NCI-H2107 (cell line): ENCODE measurements at places on chromosomes 6 and 20.

DNA sequence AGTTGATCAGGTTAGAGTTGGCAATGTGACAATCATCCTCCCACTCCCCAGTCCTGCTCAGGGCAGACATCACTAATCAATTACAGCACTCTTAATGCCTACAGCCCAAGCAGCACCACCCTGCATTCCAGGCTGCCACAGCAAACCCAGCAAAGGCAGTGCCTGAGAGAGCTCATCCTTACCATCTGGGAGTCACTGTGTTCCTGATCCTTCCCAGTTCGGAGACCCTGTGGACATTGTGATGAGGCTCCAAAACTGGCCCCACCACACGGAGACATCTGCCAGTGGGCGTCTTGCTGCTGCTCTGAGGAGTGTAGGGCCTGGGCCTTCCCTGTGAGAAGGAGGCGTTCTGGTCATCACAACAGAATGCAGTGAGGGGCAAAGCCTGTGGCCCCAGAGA is 216.5 kb upstream of the CST7 start:
- DNase-seq: no peak

DNA sequence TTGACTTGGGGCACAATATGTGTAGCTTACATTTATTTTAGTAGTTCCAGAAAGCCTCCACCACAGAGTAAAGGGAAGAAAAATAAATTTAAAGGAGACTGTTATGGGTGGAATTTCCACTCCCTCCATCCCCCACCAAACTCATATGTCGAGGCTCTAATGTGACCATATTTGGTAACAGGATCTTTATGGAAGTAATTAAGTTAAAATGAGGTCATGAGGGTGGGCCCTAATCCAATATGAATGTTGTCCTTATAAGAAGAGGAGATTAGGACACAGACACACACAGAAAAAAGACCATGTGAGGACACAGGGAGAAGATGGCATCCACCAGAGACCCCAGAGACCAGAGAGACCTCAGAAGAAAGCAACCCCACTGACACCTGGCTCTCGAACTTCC is 189.7 kb downstream of the EDN1 start:
- no peak for DNase-seq

- no peak for DNase-seq
Measured at GRCh38 chr6:81293896-81294295, 458.6 kb downstream of the TENT5A start.

GRCh38 chr6:155861821-155862220 is 406.2 kb upstream of the NOX3 start:
- DNase-seq: no peak

- no peak for DNase-seq
Measured at GRCh38 chr6:135044639-135045038, 10.0 kb downstream of the HBS1L start.

- no peak for DNase-seq
Measured at GRCh38 chr6:2917065-2917464, 14.0 kb upstream of the SERPINB9 start.

DNA sequence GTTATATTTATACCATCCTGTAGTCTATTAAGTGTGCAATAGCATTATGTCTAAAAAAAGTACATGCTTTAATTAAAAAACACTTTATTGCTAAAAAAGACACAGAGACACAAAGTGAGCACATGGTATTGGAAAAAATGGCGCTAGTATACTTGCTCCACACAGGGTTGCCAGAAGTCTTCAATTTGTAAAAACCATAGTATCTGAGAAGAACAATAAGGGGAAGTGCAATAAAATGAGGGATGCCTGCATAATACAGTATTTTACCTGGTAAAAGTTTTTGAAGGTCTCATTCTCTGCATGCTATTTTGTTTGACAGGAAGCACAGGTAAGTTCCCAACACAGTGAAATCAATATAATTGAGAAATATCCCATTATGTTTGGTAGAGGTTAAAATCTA is 1.6 kb downstream of the NOX3 start:
- no peak for DNase-seq

DNA sequence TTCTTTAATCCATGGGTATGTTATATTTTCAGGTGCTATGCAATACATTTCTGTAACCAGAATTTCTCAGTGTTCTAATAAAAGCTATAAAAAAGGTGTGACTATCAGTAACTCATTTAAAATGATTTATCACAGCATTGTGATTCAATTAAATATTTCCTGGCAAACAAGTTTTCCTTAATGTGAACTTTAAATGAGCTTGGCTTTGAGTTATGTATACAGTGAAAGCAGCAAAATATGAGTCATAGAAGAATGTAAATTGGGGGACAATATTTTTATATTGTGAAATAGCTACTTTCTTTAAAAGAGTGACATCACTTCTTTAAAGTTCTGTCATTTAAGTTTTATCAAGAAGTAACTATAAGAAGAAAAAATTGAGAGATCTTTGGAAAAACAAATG is 484.9 kb upstream of the MAN1A1 start:
- DNase-seq: no peak

DNA sequence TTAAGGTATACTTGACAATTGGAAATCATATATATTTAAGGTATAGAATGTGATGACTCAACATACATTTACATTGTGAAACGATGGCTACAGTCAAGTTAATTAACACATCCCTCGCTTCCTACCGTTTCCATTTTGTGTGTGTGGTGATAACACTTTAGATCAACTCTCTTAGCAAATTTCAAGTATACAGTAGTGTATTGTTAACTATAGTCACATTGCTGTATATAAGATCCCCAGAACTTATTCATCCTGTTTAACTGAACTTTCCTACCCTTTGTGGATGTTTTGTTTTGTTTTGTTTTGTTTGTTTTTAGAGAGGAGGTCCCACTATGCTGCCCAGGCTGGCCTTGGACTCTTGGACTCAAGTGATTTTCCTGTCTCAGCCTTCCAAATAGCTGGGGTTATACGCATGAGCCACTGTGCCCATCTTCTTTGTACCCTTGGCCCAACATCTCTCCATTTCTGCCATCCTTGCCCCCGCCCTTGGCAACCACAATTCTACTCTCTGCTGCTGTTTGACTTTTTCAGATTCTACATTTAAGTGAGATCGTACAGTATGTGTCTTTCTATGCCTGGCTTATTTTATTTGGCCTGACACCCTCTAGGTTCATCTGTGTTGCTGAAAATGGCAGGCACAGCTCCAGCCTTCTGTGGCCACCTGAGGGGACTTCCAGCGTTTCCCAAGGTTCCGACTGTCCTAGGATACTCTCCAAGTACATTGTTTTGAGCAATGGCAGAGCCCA is 90.5 kb upstream of the SNX9 start:
- no peak for DNase-seq

DNA sequence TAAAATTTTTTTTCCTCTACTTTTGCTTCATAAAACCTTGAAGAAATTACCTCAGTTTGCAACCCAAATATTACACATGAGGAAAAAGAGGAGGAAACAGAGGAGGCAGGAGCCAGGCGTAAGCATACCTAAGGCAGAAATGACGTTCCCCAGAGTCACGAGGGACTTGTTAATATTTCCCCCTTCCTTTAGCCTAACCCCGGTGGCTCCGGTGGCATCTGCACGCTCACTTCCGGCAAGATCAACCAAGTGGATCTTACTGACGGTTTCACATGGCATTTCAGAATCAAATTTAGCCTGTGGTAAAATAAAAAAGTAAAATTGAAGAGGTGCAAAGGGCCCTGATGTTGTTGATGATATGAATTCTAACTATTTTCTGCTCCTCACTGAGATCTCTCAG is 67.4 kb downstream of the KIF16B start:
- no peak for DNase-seq

- no peak for DNase-seq
Measured at GRCh38 chr6:131687022-131687421, 14.2 kb downstream of the OR2A4 start.

DNA sequence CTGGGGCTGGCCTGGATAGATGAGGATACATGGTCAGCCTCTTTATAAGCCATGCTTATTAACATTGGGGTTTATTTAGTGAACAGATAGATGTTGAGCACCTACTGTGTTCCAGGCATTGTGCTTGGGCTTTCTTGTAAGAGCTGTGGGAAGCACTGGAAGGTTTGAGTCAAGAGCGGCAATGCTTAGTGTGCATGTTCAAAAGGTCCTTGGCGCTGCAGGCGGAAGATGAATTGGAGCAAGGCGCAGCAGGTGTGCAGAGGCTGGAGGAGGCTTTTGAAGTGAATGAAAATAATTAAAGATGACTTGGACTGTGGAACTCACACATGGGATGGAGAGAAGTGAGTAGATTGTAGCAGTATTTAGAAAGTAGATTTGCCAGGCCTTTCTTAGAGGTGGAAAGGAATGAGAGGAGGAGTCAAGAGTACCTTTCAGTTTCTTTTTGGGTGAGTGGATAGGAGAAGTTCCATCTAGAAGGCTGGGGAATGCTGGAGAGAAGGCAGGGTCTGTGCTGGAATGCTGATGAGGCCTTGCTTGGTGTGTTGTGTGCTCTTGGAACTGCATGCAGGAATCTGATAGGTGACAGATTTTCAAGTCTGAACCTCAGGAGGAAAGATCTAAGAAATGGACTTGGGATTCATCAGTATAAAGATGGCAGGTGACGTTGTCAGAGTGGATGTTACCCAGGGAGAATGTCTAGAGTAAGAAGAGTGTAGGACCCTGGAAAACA is 26.4 kb downstream of the SNX9 start:
- no peak for DNase-seq

DNA sequence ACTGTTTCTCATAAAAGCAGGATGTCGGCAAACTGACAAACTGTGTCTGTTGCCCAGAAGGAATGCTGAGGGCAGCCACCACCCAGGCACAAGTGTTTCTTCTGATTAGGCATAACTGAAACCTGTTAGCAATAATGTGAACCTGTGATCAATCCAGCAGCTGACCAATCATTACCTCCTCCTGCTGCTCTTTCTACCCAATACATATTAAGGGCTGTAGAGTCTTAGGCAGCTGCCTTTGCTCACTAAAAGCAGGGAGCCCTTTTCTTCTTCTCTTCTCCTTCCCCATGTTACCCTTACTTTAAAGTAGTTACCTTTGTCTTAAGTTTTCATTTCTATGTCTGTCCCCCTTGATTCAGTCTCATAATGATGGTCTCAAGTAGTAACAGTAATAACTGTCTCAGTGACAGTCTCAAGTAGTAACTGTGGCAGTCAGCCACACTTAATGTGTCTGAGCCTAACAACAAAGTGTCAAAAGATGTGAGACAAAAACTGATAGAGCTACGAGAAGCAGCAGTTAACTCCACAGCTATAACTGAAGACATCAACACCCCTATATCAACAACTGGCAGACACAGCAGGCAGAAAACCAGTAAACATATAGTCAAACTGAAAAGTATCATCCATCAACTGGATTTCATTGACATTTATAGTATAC is 37.0 kb downstream of the RANBP9 start:
- DNase-seq: no peak

GRCh38 chr6:33705268-33705885 is 6.1 kb downstream of the UQCC2 start:
- no peak for DNase-seq

GRCh38 chr6:89910902-89911240 is 16.6 kb downstream of the GJA10 start:
- no peak for DNase-seq

DNA sequence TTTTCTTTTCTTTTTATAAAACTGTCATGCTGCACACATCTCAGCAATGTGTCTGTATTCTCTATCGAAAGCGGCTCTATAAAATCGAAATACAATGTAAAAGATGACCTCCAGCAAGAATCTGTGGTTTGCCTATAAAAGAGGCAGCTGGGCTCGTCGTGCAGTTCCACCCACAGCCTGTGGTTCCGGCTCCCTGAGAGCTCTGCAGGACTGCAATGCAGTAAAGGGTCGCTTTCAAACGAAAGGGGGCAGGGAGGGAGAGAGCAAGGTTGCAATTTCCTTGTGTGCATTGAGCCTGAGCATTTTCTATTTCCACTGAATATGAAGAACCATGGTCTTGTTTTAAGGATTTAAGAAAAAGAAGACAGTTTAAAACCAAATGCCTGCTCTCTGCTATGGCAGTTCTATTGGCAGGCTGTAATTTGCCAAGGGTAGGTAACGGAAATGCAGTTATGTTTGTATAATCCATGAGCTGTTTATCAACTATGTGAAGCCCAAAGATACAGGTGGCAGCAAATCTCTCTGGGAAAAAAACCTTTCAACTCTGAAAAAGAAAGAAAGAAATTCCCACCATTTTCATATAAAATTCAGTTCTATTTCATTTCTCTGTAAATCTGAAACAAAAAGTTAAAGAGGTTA is 236.5 kb downstream of the HACE1 start:
- DNase-seq: no peak

GRCh38 chr6:143486752-143487151 is 24.8 kb downstream of the FUCA2 start:
- no peak for DNase-seq

GRCh38 chr6:47056832-47057231 is 14.7 kb upstream of the ADGRF1 start:
- no peak for DNase-seq

- no peak for DNase-seq
Measured at GRCh38 chr6:37260444-37260843, 2.5 kb upstream of the TMEM217 start.

DNA sequence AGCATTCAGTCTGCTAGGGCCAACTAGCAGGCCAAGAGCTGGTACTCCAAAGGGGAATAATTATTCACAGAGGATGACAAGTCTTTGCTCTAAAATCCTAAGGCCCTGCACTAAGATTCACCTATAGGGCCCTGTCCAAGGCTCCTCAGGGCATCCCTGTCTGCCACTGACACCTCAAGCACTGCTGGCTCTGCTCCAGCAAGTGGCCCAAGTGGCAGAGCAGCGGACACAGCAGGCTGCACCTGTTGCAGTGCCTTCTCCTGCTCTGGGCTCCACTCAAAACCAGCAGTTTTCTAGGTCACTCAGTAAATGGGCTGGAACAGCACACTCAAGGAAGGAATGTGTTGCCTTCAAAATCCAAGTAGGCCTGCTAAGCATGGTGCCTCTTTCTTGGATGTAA is 36.4 kb upstream of the SMOC2 start:
- DNase-seq: no peak

- DNase-seq: peak; percentile 48
Measured at GRCh38 chr6:43308101-43308989, at the start of gene CRIP3. Gene CRIP3 (minus strand): TSS chr6:43308826. CDS start chr6:43308792, 34 bp downstream.

DNA sequence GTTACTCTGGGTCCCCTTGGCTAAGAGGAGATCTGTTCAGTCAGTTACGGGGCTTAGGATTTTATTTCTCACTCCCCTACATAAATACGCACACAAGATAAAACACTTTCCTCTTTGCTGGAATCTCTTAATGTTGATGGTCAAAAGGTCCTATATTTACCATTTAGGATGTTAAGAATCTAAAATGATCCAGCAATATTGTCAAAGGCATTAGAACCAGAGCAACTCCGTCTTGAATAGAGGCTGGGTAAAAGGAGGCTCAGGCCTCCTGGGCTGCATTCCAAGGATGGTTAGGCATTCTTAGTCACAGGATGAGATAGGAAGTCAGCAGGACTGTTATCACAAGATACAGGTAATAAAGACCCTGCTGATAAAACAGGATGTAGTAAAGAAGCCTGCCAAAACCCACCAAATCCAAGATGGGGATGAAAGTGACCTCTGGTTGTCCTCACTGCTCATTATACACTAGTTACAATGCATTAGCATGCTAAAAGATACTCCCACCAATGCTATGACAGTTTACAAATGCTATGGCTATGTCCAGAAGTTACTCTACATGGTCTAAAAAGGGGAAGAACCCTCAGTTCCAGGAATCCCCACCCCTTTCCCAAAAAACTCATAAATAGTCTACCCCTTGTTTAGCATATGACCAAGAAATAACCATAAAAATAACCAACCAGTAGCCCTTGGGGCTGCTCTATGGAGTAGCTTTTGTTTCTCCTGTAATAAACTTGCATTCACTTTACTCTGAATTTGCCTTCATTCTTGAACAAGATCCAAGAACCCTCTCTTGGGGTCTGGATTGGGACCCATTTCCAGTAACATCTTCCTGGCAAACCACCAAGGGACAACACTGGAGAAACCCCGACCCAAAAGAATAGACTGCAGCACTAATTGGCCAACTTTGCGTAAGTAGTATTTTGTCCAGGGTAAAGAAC is 107.5 kb downstream of the DTNBP1 start:
- DNase-seq: no peak
